Muscle of arm (tissue), 14 donors: ENCODE measurements at places on chromosomes 12 and 14. TPM values are rescaled to one million over a fixed set of nuclear protein-coding genes. Genes with fewer than 3 reads are reported as not detected.

Gene COX8C
- 0.36 TPM for polyA plus RNA-seq

Gene GYS2
- 0.49 TPM for polyA plus RNA-seq

Gene POU6F1
- polyA plus RNA-seq: not detected

Gene GLT1D1
- 1.4 TPM for polyA plus RNA-seq

Gene VPS37B
- 38.6 TPM for polyA plus RNA-seq

Gene ANO4
- polyA plus RNA-seq: 1.4 TPM

Gene GPR65
- 0.73 TPM for polyA plus RNA-seq

Gene RASSF3
- 79.2 TPM for polyA plus RNA-seq
